ENCODE measurements at places on chromosomes 1 and 21. TPM values are rescaled to one million over a fixed set of nuclear protein-coding genes. Genes with fewer than 3 reads are reported as not detected.

The CFAP45 gene
- 1.3 TPM for total RNA-seq

The ATAD3B gene
- total RNA-seq = 5.7 TPM

The RIMS3 gene
- 5.5 TPM for total RNA-seq

The S100A1 gene
- total RNA-seq = 2,413 TPM

The C1orf87 gene
- total RNA-seq = not detected

The SORT1 gene
- total RNA-seq = 114 TPM

The BEND5 gene
- 2.7 TPM for total RNA-seq

The CENPF gene
- total RNA-seq = 3.3 TPM

The FCGR1A gene
- total RNA-seq = 6.4 TPM

DNA sequence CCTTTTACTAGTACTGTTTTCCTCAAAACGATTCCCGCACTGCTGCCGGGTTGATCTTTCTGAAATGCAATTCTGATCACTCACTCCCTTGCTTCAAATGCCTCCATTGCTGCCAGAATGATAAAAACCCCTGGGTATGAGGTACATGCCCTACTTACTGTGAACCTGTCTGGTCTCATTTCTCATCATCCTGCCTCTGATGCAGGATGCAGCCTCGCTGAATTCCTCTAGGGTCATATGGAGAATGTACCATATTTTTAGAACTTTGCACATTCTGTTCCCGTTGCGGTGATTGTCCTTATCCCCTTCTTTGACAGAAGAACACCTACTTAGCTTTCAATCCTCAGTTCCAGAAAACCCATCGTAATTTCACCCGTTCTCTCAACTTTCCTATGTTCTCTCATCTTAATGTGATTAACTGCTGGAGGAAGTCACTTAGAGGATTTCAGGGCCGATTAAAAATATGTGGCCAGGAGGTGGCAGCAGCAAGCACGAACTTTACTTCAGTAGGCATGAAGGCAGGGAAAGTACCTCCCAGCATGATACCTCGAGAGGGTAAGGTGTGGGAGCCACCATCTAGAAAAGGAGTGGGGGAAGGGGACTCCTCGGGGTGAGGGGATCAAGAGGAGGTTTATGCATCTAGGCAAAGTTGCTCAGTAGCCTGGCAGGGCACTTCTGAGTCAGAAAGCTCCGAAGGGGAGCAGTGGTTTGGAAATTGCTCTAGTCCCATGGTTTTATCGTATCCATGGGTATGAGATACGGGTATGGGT is 361.5 kb upstream of the ZP4 start:
- no peak for DNase-seq

DNA sequence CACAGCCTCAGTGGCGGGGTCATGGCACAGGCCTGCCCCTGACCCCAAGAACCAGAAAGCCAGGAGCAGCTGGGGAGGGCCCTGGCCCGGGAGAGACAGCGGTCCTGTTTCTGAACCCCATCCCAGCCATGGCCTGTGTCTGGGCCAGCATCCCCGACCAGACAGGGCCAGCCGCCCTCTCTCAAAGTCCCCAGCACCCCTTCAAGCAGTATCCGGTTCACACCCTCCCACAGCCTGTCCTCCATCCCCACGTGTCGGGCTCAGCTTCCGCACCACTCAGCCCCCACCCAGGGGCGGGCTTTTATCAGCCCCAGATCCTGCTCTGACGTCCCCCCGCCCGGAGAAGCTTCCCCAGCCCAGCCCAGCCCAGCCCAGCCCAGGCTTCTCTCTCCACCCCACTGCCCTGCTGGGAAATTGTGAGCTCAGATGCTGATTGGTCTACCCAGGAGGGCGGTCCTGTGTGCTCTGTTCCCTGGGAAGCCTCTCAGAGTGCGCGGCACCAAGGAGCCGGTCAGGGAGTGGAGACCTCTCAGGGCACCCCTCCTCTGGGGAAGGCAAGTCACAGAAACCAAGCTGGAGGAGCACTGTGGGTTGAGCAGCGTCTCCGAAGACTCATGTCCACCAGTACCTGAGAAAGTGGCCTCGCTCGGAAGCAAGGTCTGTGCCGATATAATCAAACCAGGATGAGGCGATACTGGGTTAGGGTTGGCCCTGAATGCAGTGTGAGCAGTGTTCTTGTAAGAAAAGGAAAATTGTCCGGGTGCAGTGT is 4.7 kb upstream of the FAAP20 start:
- peak; percentile 97 for DNase-seq

GRCh38 chr1:44282704-44283426 is 69.6 kb downstream of the DMAP1 start:
- DNase-seq = no peak

DNA sequence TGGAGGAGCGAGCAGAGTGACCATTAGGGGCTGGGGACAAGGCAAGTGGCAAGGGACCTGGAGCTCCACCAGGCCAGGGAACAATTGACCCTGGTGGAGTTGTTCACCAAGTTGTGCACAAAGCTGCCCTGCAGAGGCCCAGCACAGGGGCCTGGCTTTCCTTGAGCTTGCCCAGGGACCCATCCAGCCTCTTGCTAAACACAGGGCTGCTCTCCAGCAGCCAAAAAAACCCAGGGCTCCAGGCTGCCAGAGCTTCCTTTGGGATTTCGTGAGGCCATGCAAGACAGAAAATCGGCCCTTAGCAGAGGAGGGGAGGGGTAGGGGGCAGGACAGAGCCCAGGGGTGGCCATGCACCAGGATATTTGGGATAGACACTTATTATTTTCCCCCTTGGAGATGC is 32.6 kb downstream of the LRP8 start:
- no peak for DNase-seq

DNA sequence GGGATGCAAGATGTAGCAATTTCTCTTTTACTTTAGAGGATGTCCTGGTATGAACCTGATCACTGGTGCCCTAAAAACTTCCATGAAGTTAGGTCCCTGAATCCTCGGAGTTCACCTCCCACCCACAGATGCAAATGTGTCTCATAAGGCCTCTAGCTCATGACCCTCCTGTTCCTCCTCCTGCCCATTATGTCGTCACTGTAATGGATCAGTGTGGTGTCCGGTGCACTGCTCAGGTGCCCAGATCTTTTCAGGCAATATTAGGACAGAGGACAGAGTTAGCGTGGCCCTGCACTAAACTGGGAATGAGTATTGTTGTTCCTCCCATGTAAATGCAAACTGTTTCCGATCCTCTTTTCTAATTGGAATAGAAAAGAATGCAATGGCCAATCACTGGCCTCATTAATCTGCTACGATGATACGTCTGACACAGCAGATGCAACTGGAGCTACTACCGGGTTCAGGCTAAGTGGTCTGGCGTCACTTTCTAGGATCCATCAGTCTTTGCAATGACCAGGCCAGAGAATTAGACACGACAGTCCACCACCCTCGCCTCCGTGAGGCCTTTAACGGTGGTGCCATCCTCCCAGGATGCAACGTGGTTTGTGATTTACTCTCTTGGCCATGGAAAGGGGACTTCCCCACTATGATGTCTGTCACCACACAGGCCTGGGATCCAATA is 3.4 kb upstream of the COL6A2 start:
- peak; percentile 26 for DNase-seq

DNA sequence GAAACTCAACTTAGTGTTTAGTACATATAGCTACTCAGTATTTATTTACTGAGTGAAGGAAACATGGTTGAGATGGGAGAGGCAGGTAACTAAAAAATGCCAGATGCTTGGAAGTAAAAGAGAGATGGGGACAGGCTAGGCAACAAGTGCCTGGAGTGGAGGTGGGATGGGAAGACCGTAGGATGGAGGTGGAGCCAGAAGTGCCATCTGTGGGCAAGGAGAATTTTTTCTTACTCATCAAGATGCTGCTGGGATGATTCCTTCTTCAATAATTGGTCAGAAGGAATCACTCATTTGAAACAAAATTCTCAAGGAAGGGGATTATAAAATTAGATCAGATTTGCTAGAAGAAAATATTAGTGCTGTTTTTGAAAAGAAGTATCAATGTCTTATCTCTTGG is 72.9 kb downstream of the IFI44 start:
- no peak for DNase-seq

DNA sequence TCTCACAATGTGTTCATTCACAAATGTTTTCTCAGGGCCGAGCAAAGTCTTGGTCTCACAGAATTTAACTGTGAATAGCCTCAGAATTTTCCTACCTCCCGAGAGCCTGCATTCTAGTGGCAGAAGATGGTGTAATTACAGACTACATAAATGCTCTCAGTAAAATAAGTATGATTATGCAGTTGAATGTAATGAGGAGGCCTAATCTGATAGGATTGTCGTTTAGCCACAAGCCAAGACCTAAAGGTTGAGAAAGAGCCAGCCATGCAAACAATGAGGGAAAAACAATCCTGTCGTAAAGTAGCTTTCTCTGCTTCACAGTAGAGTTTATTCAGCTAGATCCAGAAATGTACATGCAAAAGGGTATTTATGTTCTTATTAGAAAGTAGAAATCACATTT is 607.8 kb upstream of the B3GALT2 start:
- no peak for DNase-seq

DNA sequence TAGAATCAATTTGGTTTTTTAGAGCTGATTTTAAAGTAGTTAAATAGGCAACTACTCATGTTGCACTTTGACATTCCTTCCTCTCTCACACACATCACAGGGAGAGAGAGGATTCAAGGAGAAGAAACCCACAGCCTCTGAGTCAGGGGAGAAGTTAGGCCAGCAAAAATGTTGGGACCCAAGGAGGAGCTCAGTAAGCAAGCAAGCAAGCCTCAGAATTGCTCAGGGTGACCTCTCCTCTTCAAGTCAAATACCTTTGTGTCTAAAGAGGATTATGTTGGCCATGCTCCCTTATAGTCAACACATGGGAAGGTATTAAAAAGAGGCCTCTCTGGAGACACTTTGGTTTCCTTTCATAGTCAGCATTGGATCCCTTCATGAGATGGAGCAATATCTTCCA is 80.5 kb upstream of the WARS2 start:
- DNase-seq = no peak

GRCh38 chr1:196464480-196464941 is 143.7 kb downstream of the KCNT2 start:
- DNase-seq = no peak

- DNase-seq = no peak
Observed at GRCh38 chr1:70411360-70411844, 334 bp downstream of the CTH start.

GRCh38 chr21:45611939-45612664 is 31.4 kb upstream of the PCBP3 start:
- no peak for DNase-seq

GRCh38 chr1:8213136-8213535 is 104.8 kb upstream of the SLC45A1 start:
- DNase-seq = no peak

GRCh38 chr1:171965777-171966176 is 124.5 kb downstream of the DNM3 start:
- no peak for DNase-seq

GRCh38 chr1:160206421-160207117 is 1.4 kb downstream of the PEA15 start:
- peak; percentile 56 for DNase-seq

DNA sequence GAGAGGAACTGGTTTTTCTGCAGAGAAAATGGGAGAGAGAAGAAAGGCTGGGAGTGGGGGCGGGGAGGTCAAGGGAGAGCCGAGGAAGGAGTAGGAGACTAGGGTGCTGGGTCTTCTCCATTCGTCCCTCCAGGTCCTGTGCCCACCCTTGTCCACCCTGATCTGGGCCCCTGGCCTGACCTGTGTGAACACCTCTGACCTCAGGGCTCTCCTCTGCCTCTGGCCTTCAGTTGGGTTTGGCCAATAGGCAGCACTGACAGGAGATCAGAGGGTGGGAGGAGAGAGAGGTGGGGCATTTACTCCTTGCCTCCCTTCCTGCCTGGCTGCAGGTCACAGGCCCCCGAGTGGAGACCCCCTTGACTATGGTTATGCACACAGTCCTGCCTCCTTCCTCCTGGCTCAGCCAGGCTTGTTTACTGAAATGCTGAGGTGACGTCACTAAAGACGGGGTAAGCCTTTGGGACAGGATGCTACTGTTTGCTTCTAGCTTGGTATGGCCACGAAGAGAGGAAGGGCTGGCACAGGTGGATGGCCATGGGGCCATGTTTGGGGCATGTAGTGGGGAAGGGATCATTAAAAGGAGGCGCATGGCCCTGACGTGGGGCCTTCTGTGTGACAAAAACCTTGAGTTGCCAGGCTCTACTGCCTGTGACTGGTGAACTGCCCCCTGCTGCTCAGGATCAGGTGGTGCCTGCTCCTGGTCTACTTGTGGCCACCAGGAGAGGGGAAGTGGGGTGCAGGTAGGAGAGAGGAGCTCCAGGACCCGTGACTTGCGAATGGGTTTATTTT is 248.7 kb upstream of the CSF3R start:
- DNase-seq = no peak

- no peak for DNase-seq
Observed at GRCh38 chr1:44108241-44108640, 10.4 kb upstream of the KLF17 start.

GRCh38 chr1:232040260-232040659 is 413.7 kb downstream of the DISC1 start:
- no peak for DNase-seq

DNA sequence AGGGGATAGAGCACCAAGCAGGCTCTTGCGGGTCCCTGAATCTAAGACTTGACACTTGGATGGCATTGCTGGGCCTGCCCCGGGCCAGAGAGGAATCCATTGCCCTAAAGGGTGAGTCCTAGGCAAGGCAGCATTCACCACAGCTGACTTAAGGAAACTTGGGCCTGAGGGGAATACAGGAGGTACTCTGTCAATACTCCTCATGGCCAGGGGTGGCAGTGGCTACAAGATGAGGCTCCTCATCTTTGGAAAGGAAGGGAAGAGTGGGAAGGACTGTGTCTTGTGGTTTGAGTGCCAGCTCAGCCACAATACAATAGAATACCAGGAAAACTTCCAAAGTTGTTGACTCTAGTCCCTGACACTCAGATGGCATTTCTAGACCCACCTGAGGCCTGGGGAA is 5.1 kb downstream of the KRTAP22-1 start:
- DNase-seq = no peak

DNA sequence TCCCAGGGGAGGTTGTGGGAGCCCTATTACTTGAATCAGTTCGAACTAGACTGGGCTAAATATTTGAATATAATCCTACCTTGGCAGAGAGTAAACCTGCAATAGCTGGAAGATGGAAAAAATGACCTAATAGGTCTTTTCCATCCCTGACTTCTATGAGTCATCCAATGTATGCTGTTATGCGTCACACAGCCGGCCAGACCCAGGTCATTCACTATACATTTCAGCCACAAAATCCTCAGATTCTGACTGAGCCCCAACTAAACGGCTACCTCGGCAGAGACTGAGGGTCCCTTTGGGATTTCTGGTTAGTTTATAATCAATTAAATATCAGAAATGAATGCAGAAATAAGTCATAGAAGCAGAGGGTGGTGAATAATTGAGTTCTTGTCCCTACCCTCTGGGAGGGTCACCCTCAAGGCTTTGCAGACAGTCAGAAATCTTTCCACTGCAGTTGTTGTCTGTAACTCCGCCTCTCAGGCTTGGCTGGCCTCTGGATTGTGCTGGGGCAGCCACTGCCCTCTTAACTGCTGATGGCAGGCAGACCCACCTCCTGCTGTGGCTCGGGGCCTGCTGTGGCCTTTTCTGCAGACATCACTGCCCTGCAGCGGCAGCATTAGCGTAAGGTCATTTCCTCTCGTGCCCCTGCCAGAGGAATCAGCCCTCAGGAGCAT is 240.5 kb downstream of the TGFB2 start:
- DNase-seq = no peak

DNA sequence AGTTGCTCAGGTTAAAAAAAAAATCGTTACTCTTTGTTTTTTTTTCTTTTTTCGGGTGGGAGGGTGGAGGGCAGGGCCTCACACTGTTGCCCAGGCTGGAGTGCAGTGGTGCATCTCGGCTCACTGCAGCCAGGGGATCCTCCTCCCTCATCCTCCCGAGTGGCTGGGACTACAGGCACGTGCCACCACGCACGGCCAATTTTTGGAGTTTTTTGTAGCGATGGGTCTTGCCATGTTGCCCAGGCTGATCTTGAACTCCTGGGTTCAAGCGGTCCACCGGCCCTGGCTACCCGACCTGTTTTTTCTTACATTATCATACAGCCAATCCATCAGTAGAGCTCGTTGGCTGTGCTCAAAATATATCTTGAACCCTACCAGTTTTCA is 2.2 kb upstream of the USP1 start:
- no peak for DNase-seq
